Regular cardiac myocyte (primary cell): ENCODE measurements at places on chromosomes 7 and 10. TPM values are rescaled to one million over a fixed set of nuclear protein-coding genes. Genes with fewer than 3 reads are reported as not detected.

The ABCB4 gene
- total RNA-seq = under 0.01 and 0.28 TPM in 2 replicates

The PDZD7 gene
- total RNA-seq = 1.3 and 3.1 TPM in 2 replicates

The FGL2 gene
- 3.1 and 10.1 TPM in 2 replicates for total RNA-seq

The DDX50 gene
- total RNA-seq = 81.3 and 91.3 TPM in 2 replicates

The GIMAP1 gene
- not detected in 2 replicates for total RNA-seq

The NPTX2 gene
- 2.9 and 5.4 TPM in 2 replicates for total RNA-seq

The PRF1 gene
- not detected in 2 replicates for total RNA-seq

The OR9A2 gene
- total RNA-seq = 0.19 TPM in 1 of 2 replicates, not detected in the other

The CALN1 gene
- not detected in 2 replicates for total RNA-seq

The VAX1 gene
- not detected in 2 replicates for total RNA-seq

The GSTO2 gene
- 2.3 and 2.5 TPM in 2 replicates for total RNA-seq

The CNNM1 gene
- under 0.01 and 0.28 TPM in 2 replicates for total RNA-seq

The NEUROD6 gene
- total RNA-seq = not detected in 2 replicates

The CRHR2 gene
- total RNA-seq = not detected in 2 replicates

The DDC gene
- total RNA-seq = not detected in 2 replicates

The OR13A1 gene
- total RNA-seq = not detected in 2 replicates

The CALHM2 gene
- 15.0 and 16.1 TPM in 2 replicates for total RNA-seq

The ARHGAP12 gene
- total RNA-seq = 31.8 and 61.2 TPM in 2 replicates

The MOGAT3 gene
- not detected in 2 replicates for total RNA-seq

The MICALL2 gene
- total RNA-seq = 13.0 and 20.9 TPM in 2 replicates

The FXYD4 gene
- total RNA-seq = not detected in 2 replicates

The SPDYE17 gene
- not detected in 2 replicates for total RNA-seq

The TLX1 gene
- total RNA-seq = not detected in 2 replicates

The UCN3 gene
- total RNA-seq = not detected in 2 replicates

The PRKRIP1 gene
- total RNA-seq = 13.8 and 20.9 TPM in 2 replicates

The GIMAP6 gene
- total RNA-seq = 0.19 and 0.56 TPM in 2 replicates

The SORBS1 gene
- 0.19 and 1.1 TPM in 2 replicates for total RNA-seq

The SCART1 gene
- total RNA-seq = 0.77 and 1.1 TPM in 2 replicates

The ZNF117 gene
- 5.8 and 14.4 TPM in 2 replicates for total RNA-seq

The FOXP2 gene
- total RNA-seq = under 0.01 TPM in 1 of 2 replicates, not detected in the other

The OR6B1 gene
- total RNA-seq = not detected in 2 replicates

The GJD4 gene
- not detected in 2 replicates for total RNA-seq

The ERVW-1 gene
- not detected in 2 replicates for total RNA-seq

The SLC29A4 gene
- 1.3 and 2.5 TPM in 2 replicates for total RNA-seq

The SGCE gene
- total RNA-seq = 67.1 and 166 TPM in 2 replicates

The SEMA3E gene
- 0.38 and 0.56 TPM in 2 replicates for total RNA-seq

The GCK gene
- 0.38 and 0.85 TPM in 2 replicates for total RNA-seq

The TMEM229A gene
- total RNA-seq = not detected in 2 replicates

The CTNNA3 gene
- total RNA-seq = under 0.01 TPM in 1 of 2 replicates, not detected in the other

The ACTR3C gene
- total RNA-seq = 0.19 and 1.7 TPM in 2 replicates

The NXPH1 gene
- total RNA-seq = not detected in 2 replicates

The YWHAG gene
- 84.0 and 98.3 TPM in 2 replicates for total RNA-seq

The UNCX gene
- not detected in 2 replicates for total RNA-seq

The UMAD1 gene
- total RNA-seq = 13.4 and 17.8 TPM in 2 replicates

The VPS37D gene
- total RNA-seq = 2.3 and 5.9 TPM in 2 replicates

The PIK3AP1 gene
- total RNA-seq = 0.85 TPM in 1 of 2 replicates, not detected in the other

The ADRA2A gene
- under 0.01 TPM in 1 of 2 replicates, not detected in the other for total RNA-seq

The INHBA gene
- total RNA-seq = 47.5 and 83.4 TPM in 2 replicates

The KCNMA1 gene
- total RNA-seq = 15.5 and 20.7 TPM in 2 replicates

The LRIT1 gene
- total RNA-seq = not detected in 2 replicates

The OR2A14 gene
- not detected in 2 replicates for total RNA-seq

The PILRA gene
- total RNA-seq = under 0.01 and 0.28 TPM in 2 replicates

The CNPY1 gene
- total RNA-seq = not detected in 2 replicates

The PAOX gene
- total RNA-seq = 4.8 and 6.2 TPM in 2 replicates

The TAS2R40 gene
- total RNA-seq = not detected in 2 replicates

The SPDYE16 gene
- 0.56 TPM in 1 of 2 replicates, not detected in the other for total RNA-seq

The PPP1R3A gene
- total RNA-seq = under 0.01 TPM in 1 of 2 replicates, not detected in the other
